H1 (cell line): ENCODE measurements at places on chromosomes 3 and 15. TPM values are rescaled to one million over a fixed set of nuclear protein-coding genes. Genes with fewer than 3 reads are reported as not detected.

DNA sequence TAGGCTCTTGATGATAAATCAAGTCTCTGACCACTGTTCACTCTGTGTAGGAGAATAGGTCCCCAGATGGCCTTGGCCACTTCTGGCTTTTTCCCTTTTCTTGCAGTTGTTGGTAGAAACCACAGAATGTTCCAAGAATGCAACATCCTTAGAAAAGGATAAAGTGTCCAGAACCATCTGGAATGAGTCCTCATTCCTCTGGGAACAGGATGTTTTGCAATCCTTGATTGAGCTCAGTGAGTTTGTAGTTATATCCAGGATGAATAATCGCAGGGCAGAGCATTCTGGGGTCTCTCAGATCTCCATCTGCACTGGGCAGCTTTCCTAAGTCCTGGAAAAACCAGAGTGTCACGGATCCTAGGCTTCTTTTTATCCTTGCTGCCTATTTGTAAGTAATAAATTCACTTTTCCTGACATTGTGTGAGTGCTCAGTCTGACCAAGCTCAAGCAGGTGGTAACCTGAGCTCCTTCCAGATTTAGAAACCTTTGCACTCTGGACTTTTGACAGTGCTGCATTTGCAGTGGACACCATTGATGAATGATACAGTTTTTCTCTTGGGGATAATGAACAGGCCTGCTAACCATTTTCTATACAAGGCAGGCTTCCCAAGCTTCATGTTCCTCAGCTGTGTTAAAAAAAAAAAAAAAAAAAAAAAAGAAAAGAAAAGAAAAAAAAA lies 1028.6 kb downstream of the OTOL1 start:
- DNase-seq, result no peak

GRCh38 chr3:31094048-31094447 lies 199.6 kb upstream of the GADL1 start:
- no peak for DNase-seq

DNA sequence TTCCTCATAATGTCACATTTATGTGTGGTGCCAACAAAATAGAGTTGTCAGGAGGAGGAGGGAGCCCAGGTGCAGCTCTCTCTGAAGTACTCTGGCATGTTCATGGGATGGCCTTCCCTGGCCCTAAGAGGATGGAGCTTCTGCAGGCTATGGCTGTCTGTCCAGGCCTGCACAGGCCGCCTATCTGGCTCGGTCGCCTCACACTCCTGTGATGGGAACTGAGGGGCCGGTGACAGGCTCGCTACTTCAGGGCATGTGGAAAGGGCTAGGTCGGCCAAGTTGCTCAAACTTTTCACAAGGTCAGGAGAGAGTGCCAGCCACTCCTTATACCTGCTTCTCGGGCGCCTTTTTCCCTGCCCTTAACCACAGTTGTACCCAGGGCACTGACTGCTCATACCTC lies 51.1 kb downstream of the SOX14 start:
- DNase-seq, result no peak

C3orf22 gene
- not detected in 2 replicates for total RNA-seq

DNA sequence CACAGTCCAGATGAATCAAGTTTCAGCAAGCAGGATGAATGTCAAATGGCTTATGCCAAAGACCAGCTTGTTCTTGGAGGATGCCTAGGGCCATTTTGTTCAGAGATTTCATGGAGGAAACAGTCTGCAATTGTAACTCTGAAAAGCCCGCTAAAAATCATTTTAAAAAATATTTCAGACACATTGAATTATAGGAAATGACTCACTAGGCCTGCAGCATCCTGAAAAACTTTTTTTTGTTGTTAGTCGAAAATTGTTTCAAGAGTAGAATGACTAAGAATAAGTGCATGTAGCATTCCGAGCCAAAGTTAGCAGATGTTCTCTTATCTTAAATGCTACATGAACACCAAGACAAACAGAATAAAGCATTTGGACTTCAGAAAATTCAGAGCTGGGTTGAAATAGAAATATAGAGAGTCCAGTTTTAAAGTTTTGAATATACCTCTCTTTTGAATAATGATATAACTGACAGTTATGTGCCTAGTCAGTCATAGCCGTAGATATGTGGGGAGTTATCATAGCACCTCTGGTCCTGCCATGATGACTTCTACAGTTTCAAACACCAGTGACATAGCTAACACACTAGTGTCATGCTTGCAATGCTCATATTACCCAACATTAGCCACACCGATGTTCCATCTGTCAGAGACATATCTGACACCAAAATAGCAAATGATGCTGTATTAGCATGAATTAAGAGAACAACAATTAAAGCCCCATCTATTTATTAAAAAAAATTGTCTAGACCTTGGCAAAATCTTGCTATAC lies 1462.8 kb upstream of the GBE1 start:
- DNase-seq, result no peak

ROPN1 gene
- 0.44 TPM in 1 of 2 replicates, not detected in the other for total RNA-seq

- DNase-seq, result no peak
Observed at GRCh38 chr3:185583925-185584324, 2.2 kb upstream of the SENP2 start.

- no peak for DNase-seq
Observed at GRCh38 chr3:100131241-100131640, 16.9 kb upstream of the FILIP1L start.

DNA sequence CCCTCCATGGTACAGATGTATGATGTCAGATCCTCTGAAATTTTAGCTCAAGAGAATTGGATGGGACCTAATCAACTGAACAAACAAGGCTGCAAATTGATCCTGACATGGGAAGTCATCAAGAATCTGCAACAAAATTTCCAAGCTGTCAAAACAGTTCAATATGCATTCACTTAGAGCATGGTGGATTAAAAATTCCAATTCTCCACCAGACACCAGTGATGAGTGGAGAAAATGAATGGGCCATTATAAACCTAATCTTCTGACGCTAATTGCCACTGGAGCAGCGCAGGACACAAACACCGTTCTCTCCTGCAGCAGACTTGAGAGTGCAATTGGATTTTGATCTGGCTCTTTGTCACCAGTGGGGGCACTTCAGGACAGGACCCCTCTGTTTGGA lies 94.2 kb downstream of the MINAR1 start:
- DNase-seq, result no peak

DNA sequence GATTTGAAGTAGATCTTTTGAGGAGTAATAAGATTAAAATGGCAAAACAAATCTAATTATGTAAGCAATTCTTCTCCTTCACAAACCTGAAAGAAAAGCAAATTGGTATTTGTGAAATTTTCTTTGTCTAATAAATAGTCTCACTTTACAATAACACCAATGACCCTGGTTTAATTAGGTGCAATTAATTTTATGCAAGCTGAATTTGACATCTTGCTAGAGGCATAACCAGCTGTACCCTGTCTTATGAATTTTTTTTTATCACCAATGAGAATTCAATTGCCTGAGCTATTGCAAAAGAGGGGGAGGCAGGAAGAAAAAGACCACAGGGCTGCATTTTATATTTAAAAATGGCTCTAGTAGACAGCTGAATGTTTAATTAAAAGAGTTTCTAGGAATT lies 113.5 kb upstream of the IL12A start:
- DNase-seq, result no peak

DNA sequence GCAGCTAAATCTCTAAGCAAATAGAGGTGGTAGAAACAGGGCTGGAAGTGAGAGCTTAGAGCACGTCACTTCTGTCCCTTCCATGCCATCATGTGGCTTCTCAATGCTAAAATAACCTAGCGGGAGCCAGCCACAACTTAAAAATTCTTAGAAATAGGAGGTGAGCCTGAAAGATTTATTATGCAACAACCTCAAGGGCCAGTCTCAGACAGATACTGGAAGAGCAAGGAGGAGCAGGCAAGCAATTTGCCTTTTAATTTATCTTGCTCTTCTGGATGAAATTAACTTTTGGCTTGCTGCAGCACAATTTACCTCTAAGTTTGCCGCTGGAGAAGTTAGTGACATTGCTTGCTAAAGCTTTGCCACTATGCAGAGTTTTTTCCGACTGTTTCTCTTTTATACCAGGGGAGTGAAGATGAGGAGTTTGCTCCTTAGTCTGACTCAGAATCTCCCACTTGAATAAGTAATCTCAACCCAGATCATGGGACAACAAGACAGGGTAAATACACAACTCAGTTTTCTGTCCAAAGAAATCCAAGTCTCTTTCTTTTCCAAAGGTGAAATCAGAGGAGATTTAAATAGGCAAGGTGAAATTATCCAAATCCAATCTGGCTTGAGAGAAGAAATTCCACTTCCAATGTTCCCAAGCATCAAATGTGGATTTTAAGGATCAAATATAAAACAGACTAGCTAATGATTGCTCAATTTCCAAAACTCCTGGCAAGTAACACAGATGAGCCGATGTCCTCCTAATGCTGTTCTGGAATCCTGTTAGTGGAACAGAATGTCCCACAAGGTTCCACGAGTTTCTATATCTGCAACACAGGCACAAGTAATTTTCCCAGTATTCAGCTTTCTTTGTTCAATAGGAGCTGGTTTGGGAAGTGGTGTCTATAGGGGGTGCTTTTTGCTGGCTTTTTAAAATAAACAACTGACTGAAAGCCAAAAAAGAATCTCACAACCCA lies 329.4 kb upstream of the RORA start:
- no peak for DNase-seq

- DNase-seq, result no peak
Observed at GRCh38 chr3:8482263-8482662, 19.4 kb upstream of the LMCD1 start.

DNA sequence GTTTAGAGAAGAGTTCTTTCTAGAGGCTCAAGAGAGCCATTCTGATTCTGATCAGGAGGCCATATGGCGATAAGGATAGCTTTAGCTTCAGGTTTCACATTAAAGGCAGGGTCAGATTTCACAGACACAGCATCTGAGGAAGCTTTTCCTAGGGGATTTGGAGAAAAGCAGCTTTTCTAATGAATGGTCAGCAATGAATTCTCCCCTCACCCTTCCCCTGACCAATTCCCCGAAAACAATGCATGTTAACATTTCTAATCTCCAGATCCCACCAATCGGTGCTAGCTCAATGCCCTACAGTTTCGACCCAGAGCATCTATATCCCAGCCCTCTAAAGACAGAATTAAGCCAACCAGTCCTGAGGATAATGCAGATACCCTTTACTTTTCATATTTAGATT lies 9.8 kb downstream of the AGBL1 start:
- DNase-seq, result no peak

ARID3B gene
- 115 and 118 TPM in 2 replicates for total RNA-seq

DNA sequence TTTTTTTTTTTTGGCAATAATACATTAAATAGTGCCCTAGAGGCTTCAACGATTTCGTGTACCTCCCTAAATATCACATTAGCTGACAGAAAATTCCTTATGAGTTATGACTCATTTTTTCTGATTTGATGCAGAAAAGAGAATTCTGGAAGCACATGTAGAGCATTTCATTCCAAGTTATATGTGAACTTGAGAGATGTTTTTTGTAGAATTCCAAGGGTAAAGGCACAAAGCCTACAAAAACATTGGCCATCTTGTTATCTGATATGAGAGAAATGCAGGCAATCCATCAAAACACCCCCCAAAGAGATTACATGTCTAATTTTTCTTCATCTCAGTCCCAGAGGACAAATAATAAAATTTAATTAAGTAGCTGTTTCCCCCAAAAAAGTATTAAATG lies 6.7 kb upstream of the PFN2 start:
- DNase-seq, result no peak

SOX2 gene
- 247 and 260 TPM in 2 replicates for total RNA-seq

DNA sequence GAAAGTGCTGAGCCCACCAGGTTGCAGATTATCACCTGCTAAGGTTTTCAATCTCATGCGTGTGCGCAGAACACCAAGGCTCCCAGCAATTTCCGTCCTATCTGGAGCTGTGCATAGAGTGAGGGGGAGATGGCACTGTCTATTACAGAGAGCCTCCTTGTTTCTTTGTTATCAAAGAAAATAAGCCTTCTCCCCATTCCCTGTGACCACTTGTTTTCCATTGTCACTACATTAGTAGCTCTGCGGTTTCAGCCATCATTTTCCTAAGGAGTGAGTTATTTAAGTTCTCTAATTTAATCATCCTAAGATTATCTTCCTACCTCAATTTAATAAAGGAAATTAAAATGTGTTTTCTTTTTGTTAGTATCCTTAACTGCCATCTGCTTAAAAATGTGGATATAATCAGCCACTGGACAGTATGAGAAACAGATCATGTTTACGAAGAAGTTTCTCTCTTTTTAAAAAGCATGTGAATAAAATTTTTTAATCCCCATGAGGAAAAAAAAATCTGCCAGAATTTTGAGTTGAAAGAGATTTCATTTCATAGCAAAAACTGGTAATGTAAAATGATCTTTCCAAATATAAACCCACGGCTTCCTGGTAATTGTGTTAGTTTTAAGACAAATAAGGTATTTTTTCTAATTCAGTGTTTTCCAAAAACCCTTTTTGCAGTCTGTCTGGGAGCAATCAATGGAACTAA lies 172.3 kb upstream of the UBE2E1 start:
- no peak for DNase-seq

SNTN gene
- total RNA-seq, result not detected in 2 replicates

HTR3E gene
- total RNA-seq, result not detected in 2 replicates

DNA sequence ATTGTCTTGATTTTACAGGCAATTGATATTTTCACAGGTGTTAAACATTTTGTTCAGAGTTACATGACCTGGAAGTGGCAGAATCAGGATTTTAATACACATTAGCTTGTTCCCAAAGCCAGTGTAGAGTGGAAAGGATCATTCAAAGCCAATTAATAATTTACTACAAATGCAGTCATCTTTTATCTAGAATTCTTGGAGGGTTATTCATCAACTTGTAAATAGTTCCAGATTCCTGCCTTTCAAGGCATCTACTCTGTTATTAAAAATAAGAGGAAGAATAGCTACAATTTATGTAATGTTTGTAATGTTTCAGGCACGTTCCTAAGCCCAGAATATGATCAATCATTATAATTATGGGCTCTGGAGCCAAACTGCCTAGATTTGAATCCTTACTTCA lies 358.5 kb downstream of the ZNF385D start:
- no peak for DNase-seq

DNA sequence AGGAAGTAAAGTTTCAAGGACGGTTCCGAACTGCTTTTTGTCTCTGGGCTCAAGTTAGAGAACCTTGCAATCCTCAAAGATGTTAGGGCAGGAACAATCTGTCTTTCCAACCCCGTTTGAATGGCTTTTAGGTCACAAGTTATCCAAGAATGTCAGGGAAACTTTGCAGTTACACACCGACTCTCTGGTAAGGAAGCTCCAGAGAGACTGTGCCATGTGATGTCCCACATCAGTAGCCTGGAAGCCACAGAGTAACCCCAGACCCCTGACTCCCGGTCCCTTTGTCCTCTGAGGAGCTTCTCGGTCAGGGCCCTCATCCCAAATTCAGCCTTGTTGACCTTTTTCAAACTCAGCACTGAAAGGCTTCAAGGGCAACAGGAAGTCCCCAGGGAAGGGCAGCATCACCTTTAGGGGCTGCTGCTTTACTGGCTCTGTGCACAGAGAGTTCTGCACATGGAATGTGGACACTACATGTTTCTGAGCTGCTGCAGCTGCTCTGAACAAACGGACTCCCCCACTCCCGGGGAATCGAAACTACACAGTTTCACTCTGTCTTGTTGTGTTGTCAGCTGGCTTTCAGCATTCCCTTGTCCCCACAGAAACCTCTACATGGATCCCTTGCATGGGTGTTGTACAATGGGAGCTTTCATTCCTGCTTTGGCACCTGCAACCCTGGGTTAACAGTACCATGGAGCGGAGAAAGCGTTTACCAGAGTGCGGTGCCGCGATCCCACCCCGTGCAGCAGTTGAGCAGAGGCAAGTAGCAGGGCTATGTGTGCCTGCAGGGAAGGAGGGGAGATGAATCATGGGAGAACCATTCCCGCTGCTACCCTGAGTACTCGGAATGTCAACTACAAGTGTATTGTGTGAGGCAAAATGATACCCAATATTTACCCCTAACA lies 408.2 kb upstream of the THBS1 start:
- DNase-seq, result no peak

TMEM212 gene
- total RNA-seq, result not detected in 2 replicates
